Activated CD4-positive, alpha-beta memory T cell treated with anti-CD3 and anti-CD28 coated beads for 36 hours (primary cell): ENCODE measurements at places on chromosomes 1 and 21. TPM values are rescaled to one million over a fixed set of nuclear protein-coding genes. Genes with fewer than 3 reads are reported as not detected.

- no peaks in the 10 kb centered on the region for H3K4me1 ChIP-seq
- H3K36me3 ChIP-seq, result no peaks in the 10 kb centered on the region
- no peak overlapping the region for H3K27ac ChIP-seq
Measured at GRCh38 chr1:233440951-233441401, 113.5 kb downstream of the MAP3K21 start.

DNA sequence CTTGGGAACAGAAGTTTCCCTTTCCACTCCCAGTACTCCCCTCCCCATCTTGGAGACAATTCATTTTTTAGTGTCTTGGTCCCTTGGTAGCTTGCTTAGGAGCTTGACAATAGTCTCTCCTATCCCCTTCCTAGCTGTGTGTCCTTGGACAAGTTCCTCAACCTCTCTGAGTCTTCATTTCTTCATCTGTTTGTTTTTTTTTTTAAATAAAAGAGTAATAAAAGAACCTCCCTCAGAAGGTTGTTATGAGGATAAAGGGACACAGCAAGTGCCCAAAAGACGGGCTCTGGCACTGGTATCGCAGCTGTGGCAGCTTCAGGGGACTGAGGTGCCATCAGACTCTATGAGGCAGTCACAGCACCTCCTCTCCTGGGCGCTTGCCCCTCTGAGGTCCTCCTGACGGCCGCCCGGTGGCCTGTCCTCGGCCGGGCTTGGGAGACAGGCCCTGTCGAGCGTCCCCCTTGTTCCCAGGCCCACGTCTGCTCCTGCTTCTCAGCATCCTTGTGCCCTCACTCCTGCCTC, 689.2 kb downstream of the MATN1 start:
- no peaks in the 10 kb centered on the region for H3K4me1 ChIP-seq
- H3K27ac ChIP-seq, result no peak overlapping the region
- H3K4me3 ChIP-seq, result no peak overlapping the region

GRCh38 chr1:112790920-112791722, 76.0 kb upstream of the PPM1J start:
- H3K27me3 ChIP-seq, result peaks cover 2% of the 10 kb centered on the region
- DNase-seq, result no peak
- no peak overlapping the region for H3K27ac ChIP-seq

Gene SLC44A3
- 0.10 TPM for total RNA-seq

GRCh38 chr1:24392982-24393650, 20.5 kb downstream of the STPG1 start:
- no peaks in the 10 kb centered on the region for H3K27me3 ChIP-seq
- peaks cover 7% of the 10 kb centered on the region for H3K36me3 ChIP-seq
- no peak overlapping the region for H3K4me3 ChIP-seq
- H3K4me1 ChIP-seq, result peaks cover 27% of the 10 kb centered on the region

DNA sequence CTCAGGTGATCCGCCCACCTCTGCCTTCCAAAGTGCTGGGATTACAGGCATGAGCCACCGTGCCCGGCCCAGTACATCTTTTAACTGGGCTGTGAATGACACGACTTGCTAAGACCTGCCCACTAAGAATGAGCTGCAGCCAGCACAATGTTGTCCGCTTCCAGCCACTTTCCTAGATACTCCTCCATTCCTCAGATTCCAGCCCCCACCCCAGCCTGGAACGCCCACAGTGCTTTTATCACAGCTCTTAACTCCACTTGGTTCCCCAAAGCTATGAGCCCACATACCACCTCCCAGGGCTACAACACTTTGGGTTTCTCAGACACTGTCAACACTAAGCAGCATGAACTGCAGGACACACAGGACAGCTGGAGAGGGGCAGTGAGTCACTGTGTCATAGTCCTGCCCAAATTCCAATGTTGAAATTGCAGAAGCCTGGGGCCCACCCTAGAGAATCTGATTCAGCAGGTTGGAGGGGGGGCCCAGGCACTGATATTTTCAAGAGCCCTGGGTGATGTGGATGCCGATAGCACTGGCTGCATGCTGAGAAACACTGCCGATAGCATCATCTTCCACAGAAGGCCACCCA, 58.0 kb downstream of the ACBD3 start:
- no peak overlapping the region for H3K4me3 ChIP-seq
- DNase-seq, result no peak
- no peaks in the 10 kb centered on the region for H3K36me3 ChIP-seq

DNA sequence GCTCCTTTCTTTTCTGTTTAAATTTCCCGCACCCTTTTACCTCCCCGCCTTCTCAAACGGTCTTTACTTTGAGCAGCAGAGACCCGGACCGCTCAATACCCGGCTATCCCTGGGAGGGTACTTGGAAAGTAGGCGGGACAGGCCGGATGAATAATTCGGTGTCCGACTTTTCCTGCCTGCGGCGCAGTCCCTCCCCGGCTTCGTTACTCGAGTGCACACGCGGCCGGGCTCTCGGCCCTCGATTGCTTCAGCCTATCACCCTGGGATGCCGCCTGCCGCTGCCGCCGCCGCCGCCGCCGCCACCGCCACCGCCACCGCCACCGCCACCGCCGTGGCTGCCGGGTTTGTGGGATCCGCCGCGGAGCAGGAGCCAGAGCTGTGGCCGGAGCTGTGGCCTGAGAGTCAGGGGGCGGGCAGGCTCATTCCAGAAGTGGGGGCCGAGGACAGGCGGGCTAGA, 382 bp upstream of the RASAL2 start:
- H3K27me3 ChIP-seq, result peaks cover 60% of the 10 kb centered on the region
- H3K36me3 ChIP-seq, result no peaks in the 10 kb centered on the region
- peak overlapping the region; percentile 34 for H3K4me3 ChIP-seq
- peak; percentile 57 for DNase-seq

Gene DNASE2B
- not detected for total RNA-seq

DNA sequence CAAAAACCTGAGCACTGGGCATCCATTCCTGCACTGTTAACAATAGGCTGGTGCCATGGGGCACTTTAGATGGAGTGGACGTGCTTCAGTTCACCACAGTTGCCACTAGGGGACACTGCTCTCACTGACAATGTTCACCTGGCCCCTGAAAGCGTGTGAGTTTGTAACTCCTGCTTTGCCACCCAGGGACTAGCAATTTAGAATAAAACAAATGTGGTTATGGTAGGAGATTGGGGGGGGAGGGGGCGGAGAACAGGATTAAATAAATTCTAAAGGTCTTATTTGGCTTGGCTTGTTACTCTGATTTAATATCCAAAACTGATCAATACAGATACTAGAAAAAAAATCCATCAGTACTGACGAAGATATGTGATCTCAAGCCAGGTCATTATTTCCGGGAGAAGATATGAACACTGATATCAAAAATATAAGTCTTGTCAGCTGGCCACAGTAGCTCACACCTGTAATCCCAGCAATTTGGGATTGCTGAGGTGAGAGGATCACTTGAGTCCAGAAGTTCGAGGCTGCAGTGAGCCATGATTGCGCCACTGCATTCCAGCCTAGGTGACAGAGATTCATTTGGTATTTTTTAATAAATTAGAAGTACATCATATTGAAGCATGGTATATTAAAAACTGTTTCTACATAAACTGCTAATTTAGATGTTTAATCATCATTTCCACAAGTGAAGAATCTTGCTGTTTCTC, 23.2 kb downstream of the INTS7 start:
- peak; percentile 78 for DNase-seq
- H3K27me3 ChIP-seq, result no peaks in the 10 kb centered on the region
- H3K36me3 ChIP-seq, result peaks cover 9% of the 10 kb centered on the region
- H3K4me1 ChIP-seq, result no peaks in the 10 kb centered on the region
- no peak overlapping the region for H3K4me3 ChIP-seq
- no peak overlapping the region for H3K27ac ChIP-seq

GRCh38 chr1:157142765-157143423, 4.7 kb upstream of the ETV3 start:
- no peak overlapping the region for H3K4me3 ChIP-seq
- H3K27ac ChIP-seq, result peak overlapping the region; percentile 28
- H3K27me3 ChIP-seq, result no peaks in the 10 kb centered on the region
- DNase-seq, result no peak
- H3K4me1 ChIP-seq, result peaks cover 39% of the 10 kb centered on the region

GRCh38 chr1:85339089-85339488, 62.7 kb upstream of the BCL10 start:
- H3K4me3 ChIP-seq, result no peak overlapping the region
- no peaks in the 10 kb centered on the region for H3K36me3 ChIP-seq
- H3K27ac ChIP-seq, result no peak overlapping the region

DNA sequence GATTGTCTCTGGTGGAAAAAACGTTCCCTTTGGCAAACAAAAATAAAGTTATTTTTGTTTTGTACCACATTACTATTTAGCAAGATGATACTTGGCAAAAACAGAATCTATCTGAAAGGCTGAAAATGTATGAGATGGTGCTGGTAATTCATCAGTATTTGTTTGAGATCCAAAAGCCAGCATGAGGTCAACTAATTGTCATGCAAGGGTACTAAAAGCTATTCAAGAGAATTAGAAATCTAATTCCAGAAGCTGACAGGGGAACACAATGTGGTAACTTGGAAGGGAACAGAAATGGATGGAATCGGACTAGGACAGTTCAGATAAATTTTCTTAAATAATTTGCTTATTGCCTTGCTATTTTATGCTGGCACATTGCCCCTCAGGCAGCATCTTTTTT, 263.8 kb downstream of the KCNT2 start:
- no peaks in the 10 kb centered on the region for H3K27me3 ChIP-seq
- no peaks in the 10 kb centered on the region for H3K4me1 ChIP-seq
- H3K4me3 ChIP-seq, result no peak overlapping the region
- H3K36me3 ChIP-seq, result no peaks in the 10 kb centered on the region

GRCh38 chr1:64282351-64282750, 78.9 kb downstream of the UBE2U start:
- no peak overlapping the region for H3K27ac ChIP-seq
- no peak for DNase-seq
- H3K4me1 ChIP-seq, result no peaks in the 10 kb centered on the region
- no peaks in the 10 kb centered on the region for H3K36me3 ChIP-seq
- H3K27me3 ChIP-seq, result no peaks in the 10 kb centered on the region

- H3K4me1 ChIP-seq, result no peaks in the 10 kb centered on the region
- no peak overlapping the region for H3K4me3 ChIP-seq
- no peaks in the 10 kb centered on the region for H3K36me3 ChIP-seq
- no peak for DNase-seq
- H3K27ac ChIP-seq, result no peak overlapping the region
Measured at GRCh38 chr1:78722947-78723346, 73.3 kb downstream of the IFI44 start.

DNA sequence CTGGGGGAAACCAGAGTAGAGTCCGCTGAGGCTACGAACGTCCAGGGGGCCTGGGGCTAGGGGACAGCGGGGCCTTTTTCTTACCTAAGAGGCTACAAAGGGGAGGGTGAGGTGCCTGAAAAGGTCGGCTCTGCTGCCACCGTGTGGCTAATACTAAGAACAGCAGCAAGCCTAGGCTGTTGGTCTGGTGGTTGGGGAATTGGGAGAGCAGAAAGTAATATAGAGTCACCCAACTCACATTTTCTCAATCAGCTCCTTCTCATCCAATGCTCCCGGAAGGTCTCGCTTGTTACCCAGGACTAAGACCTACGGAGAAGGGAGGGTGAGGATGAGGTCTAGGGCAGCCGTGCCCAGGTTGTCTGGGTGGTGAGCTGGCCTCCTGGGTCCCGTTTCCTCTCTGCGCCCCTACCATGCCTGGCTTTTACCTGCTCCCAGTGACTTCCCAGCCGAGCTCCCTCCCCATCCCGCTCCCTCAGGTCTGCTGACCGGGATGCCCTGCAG, 9.3 kb downstream of the ARL8A start:
- no peak overlapping the region for H3K4me3 ChIP-seq
- no peaks in the 10 kb centered on the region for H3K27me3 ChIP-seq
- peaks cover 3% of the 10 kb centered on the region for H3K36me3 ChIP-seq
- DNase-seq, result peak; percentile 62
- H3K27ac ChIP-seq, result no peak overlapping the region

Gene FOXO6
- 0.19 TPM for total RNA-seq

Gene CELA3A
- total RNA-seq, result not detected

Gene NMNAT1
- 9.9 TPM for total RNA-seq

DNA sequence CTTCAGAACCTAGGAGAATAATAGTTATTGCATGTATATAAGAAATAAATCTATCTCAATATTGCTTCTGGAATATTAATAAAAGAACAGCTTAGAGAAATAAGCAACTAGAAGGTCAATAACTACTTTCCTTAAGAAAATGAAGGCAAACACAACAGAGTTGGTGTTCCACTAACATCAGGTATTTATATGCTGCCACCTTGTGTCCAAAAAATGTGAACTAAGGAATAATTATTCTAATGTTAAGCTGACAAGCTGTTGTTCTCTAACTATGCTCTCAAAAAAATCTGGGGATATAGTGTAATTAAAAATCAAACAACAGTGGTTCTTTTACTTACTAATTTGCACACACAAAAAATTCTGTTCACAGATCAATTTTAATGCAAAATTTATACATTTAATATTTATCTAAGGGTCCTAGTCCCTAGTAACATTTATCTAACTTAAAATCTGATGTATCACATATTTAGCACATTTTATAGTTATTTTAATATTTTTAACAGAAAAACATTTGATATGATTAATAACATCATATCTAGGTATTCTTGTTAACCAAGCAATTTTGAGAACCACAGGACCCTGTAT, 39.6 kb downstream of the UCHL5 start:
- H3K36me3 ChIP-seq, result peaks cover 9% of the 10 kb centered on the region
- H3K4me3 ChIP-seq, result no peak overlapping the region
- DNase-seq, result no peak
- H3K27ac ChIP-seq, result no peak overlapping the region

DNA sequence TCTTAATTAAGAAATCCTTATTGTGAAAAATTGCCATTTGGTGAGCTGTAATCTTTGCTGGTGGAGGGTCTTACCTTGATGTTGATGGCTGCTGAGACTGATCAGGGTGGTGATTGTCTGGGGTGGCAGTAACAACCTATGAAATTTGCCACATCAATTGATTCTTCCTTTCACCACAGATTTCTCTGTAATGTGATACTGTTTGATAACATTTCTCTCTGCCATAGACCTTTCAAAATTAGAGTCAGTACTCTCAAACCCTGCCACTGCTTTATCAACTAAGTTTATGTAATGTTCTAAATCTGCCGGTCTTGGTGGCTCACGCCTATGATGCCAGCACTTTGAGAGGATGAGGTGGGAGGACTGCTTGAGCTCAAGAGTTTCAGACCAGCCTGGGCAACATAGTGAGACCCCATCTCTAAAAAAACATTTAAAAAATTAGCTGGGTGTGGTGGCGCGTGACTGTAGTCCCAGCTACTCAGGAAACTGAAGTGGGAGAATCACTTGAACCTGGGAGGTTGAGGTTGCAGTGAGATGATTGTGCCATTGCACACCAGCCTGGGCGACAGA, 5.0 kb downstream of the KPNA6 start:
- peaks cover 8% of the 10 kb centered on the region for H3K36me3 ChIP-seq
- H3K27me3 ChIP-seq, result no peaks in the 10 kb centered on the region
- no peak overlapping the region for H3K4me3 ChIP-seq
- peak; percentile 33 for DNase-seq
- H3K27ac ChIP-seq, result peak overlapping the region; percentile 71
